ENCODE measurements at places on chromosomes 5 and 9. TPM values are rescaled to one million over a fixed set of nuclear protein-coding genes. Genes with fewer than 3 reads are reported as not detected.

The PALM2AKAP2 gene
- 2.9 TPM for total RNA-seq

- H3K27ac ChIP-seq, result no peak overlapping the region
- H3K4me3 ChIP-seq, result no peak overlapping the region
- H3K36me3 ChIP-seq, result no peaks in the 10 kb centered on the region
- no peak for DNase-seq
Observed at GRCh38 chr9:114908104-114908622, 22.2 kb downstream of the TNFSF8 start.

The LCN9 gene
- not detected for total RNA-seq

GRCh38 chr5:40333459-40334241 lies 346.1 kb upstream of the PTGER4 start:
- H3K27me3 ChIP-seq, result no peaks in the 10 kb centered on the region
- H3K4me1 ChIP-seq, result no peaks in the 10 kb centered on the region
- no peak overlapping the region for H3K27ac ChIP-seq
- H3K4me3 ChIP-seq, result no peak overlapping the region
- DNase-seq, result no peak

DNA sequence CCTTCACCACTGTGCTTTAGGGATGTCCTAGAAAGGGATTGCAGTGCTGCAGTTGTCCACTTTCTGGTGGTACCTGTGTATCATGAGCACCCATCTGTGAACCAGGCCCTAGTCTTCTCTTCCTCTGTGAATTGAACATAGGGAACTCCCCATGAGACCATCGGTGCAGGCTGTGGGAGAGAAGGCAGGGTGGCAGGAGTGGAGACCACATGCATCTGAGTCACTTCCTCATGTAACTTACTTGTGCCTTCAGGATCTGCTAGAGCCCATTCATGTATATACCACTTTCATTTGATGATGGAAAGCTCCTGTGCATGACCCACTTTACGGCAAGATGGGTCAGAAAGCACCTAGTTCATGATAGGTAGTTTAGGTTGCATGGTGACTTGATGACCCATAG lies 478.1 kb upstream of the CDH9 start:
- no peaks in the 10 kb centered on the region for H3K4me1 ChIP-seq
- no peaks in the 10 kb centered on the region for H3K36me3 ChIP-seq
- H3K4me3 ChIP-seq, result no peak overlapping the region
- no peaks in the 10 kb centered on the region for H3K27me3 ChIP-seq
- no peak overlapping the region for H3K27ac ChIP-seq

The PPP3R2 gene
- not detected for total RNA-seq

The ABCA1 gene
- total RNA-seq, result 7.9 TPM

The PCDH12 gene
- total RNA-seq, result 2.8 TPM

The PCDHGB3 gene
- total RNA-seq, result 4.5 TPM

DNA sequence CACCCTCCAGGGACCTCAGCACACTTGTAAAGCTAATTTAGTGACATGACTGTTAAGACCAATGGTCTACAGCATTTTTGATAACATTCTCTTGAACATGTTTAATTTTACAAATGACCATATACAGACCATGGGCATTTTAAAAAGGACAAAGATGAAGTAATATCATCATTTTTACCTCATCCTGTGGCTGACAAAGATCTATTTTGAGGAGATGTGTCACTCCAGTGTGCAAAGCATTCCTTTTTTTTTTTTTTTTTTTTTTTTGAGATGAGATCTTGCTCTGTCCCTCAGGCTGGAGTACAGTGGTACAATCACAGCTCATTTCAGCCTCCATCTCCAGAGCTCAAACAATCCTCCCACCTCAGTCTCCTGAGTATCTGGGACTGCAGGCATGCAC lies 118.2 kb upstream of the TBC1D2 start:
- H3K36me3 ChIP-seq, result no peaks in the 10 kb centered on the region
- no peaks in the 10 kb centered on the region for H3K27me3 ChIP-seq
- no peak for DNase-seq
- H3K4me1 ChIP-seq, result no peaks in the 10 kb centered on the region
- no peak overlapping the region for H3K4me3 ChIP-seq
- H3K27ac ChIP-seq, result no peak overlapping the region

DNA sequence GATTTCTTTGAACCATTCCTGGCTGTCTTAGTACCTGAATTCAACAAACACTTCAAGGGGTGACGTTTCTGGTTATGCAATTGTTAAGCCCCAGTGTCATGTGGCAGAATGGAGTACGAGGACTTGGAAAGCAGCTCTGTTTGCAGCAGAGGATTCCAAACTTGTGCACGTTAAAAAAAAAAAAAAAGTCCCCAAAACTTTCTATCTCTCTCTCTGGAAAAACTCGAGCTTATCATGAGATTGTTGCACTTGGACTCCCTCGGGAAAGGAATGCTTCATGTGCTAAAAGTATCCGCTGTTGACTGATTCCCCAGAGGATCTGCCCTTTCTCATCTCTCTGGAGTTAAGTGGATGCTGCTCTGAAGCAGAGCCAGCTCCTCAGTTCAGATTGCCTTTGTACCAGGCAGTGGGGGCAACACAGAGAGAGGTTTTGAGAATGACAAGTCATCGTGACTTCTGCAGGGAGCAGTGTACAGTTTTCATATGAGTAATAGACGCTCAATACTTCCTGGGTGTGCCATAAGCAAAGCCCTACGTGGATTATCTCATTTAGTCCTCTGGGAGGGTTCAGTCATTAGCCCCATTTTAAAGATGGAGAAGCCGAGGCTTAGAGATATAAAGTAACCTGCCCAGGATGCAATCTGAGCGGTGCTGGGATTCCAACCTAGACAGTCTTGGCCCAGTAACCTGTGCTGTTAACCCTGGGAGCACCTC lies 28.1 kb downstream of the TMOD1 start:
- H3K4me1 ChIP-seq, result peaks cover 17% of the 10 kb centered on the region
- H3K27ac ChIP-seq, result peak overlapping the region; percentile 86
- no peaks in the 10 kb centered on the region for H3K27me3 ChIP-seq
- no peak for DNase-seq

DNA sequence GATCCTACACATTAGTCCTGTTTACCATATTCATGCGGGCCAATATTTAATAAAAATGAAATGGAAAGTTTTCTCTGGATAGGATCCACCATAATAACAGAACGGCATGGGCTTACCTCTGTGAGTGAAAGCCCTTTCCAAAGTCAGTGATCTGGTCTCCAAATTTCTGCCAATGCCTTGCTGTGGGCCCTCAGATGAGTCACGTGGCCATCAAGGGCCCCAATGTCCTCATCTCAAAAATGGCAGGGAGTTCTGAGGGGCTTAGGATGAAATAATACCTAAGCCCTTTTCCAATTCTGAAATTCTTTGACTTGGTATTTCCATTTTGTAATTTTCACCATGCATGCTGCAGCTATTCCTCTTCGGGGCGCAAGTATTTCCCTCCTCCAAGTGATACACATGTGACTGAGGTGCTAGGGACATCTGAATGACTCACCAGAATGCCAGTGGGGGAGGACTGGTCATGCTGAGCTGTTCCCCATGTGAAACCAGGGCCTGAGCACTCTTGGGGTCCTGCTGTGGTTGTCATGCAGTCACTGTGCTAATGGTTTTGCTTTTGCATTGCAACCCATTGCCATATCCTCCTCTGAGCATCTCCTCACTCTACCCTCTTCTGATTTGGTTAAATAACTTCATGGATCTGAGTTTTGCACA lies 35.0 kb downstream of the ITK start:
- H3K27ac ChIP-seq, result no peak overlapping the region
- H3K4me3 ChIP-seq, result no peak overlapping the region
- no peaks in the 10 kb centered on the region for H3K36me3 ChIP-seq
- no peaks in the 10 kb centered on the region for H3K27me3 ChIP-seq
- DNase-seq, result no peak

- H3K36me3 ChIP-seq, result no peaks in the 10 kb centered on the region
- no peaks in the 10 kb centered on the region for H3K27me3 ChIP-seq
- H3K27ac ChIP-seq, result no peak overlapping the region
- H3K4me3 ChIP-seq, result no peak overlapping the region
- no peak for DNase-seq
Observed at GRCh38 chr5:82561797-82562196, 283.6 kb upstream of the RPS23 start.

The ACSL6 gene
- total RNA-seq, result not detected

The PPP1R2B gene
- total RNA-seq, result not detected

- no peaks in the 10 kb centered on the region for H3K4me1 ChIP-seq
- H3K27ac ChIP-seq, result no peak overlapping the region
- no peak for DNase-seq
- H3K36me3 ChIP-seq, result no peaks in the 10 kb centered on the region
- H3K4me3 ChIP-seq, result no peak overlapping the region
- no peaks in the 10 kb centered on the region for H3K27me3 ChIP-seq
Observed at GRCh38 chr5:180302256-180302655, 10.4 kb upstream of the MAPK9 start.

DNA sequence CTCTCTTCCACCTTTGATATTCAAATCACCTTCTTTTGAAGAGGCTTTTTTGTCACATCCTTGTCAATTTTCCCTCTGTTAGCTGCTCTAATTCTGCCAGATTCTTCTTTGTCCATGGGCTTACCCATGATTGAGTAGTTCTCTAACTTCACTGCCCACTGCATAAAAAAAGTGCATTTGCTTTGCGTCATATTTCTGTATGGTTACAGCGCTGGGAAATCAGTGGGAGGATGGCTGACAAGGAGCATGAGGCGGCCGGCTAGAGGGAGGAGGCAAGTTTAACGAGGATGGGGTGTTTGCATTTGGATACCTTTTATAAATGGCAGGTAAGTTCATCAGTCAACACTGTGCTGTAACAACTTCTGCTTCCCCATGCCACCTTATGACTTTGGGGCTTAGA lies 116.5 kb upstream of the LHFPL2 start:
- no peak for DNase-seq
- no peaks in the 10 kb centered on the region for H3K4me1 ChIP-seq
- no peak overlapping the region for H3K4me3 ChIP-seq

The GABRB2 gene
- total RNA-seq, result 0.59 TPM

DNA sequence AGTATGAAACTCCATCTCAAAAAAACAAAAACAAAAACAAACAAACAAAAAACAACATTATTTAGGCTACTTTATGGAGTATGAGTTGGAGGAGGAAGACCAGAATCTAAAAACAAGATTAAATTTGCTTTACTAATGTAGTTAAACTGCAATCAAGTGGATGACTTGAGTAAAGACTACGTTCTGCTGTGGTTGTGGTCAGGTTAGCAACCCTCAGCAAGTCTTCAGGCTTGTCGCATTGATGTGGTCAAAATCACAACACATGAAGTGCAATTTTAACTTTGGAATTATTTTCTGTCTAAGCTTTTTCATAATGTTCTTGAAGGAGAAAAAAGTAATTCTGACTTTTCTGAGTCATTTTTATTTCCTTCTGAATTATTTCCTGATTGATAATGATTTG lies 43.1 kb downstream of the PDE6A start:
- no peaks in the 10 kb centered on the region for H3K36me3 ChIP-seq
- H3K4me3 ChIP-seq, result no peak overlapping the region
- H3K27me3 ChIP-seq, result no peaks in the 10 kb centered on the region
- no peak overlapping the region for H3K27ac ChIP-seq
- H3K4me1 ChIP-seq, result no peaks in the 10 kb centered on the region

DNA sequence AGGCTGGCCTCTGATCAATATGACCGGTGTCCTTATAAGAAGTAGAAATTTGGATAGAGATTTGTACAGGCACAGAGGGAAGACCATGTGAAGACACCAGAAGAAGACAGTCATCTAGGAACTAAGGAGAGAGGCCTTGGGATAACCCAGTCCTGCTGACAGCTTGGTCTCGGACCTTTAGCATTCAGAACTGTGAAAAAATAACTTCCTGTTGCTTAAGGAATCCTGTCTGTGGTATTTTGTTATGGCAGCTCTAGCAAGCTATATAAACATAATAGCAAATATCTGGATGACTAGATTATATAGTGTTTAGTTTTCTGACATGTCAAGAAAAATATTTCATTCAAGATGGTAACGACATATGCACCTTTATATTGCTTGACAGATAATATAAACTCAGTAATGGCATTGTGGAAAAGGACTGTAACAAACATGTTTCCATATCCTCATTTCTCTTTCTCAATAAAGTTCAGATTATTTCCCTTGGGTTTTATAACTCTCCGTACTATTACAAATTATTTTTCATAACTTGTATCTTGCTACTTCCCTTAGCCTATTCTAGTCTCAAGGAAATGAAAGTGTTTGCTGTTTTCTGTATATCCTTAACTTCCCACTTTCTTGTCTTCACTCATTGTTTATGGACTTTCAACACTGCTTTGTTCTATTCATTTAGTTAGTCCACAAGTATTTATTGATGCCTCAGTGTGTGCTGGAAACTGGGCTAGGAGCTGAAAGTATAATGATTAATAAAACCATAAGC lies 62.4 kb downstream of the KIAA1958 start:
- peaks cover 19% of the 10 kb centered on the region for H3K4me1 ChIP-seq
- no peak overlapping the region for H3K27ac ChIP-seq
- H3K27me3 ChIP-seq, result no peaks in the 10 kb centered on the region
- H3K36me3 ChIP-seq, result no peaks in the 10 kb centered on the region
- no peak for DNase-seq

DNA sequence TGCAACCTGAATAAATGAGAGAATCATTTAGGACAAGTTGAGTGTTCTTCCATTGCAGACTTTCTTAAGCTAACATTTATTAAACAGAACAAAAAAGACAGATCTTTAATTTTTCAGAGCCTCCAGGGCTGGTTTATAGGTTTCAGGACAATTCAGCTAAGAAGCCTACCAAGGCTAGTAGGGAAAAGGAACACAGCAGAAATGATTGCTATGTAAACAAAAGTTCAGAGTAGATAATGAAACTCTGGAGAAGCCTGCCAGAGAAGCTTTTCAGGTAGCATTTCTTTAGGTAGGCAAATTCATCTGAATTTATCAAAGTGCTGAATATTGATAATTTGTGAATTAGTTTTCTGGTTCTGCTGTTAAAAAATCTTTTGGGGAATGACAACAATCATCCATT lies 264.2 kb downstream of the DEPDC1B start:
- H3K4me3 ChIP-seq, result no peak overlapping the region
- no peaks in the 10 kb centered on the region for H3K36me3 ChIP-seq
- no peak overlapping the region for H3K27ac ChIP-seq
- H3K27me3 ChIP-seq, result no peaks in the 10 kb centered on the region
- no peak for DNase-seq
- H3K4me1 ChIP-seq, result no peaks in the 10 kb centered on the region

DNA sequence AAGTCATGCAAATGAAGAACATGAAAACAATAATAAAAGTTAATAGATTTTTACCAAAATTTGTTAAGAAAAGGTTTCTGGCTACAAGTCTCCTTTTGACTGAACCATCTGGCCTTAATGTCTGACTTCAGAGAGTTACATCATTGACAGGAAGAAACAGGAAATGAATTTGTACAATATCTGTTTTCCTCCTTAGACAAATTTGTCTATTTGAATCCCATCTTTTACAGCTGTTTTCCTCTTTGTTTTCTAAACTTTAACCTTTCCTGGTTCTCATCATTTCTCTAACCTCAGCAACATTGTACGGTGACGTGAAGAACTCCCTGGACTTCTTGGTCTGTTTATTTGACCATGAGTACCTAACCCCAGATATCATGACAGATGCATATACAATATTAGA lies 567.5 kb upstream of the RIOK2 start:
- H3K4me3 ChIP-seq, result no peak overlapping the region
- H3K27me3 ChIP-seq, result no peaks in the 10 kb centered on the region
- H3K4me1 ChIP-seq, result no peaks in the 10 kb centered on the region

Measured in ovary (tissue), 10 donors.